IMR-90 (cell line): ENCODE measurements at places on chromosomes 3 and 15. TPM values are rescaled to one million over a fixed set of nuclear protein-coding genes. Genes with fewer than 3 reads are reported as not detected.

Gene RHOV
- not detected in 2 replicates for total RNA-seq

Gene CFAP92
- total RNA-seq: not detected in 2 replicates

DNA sequence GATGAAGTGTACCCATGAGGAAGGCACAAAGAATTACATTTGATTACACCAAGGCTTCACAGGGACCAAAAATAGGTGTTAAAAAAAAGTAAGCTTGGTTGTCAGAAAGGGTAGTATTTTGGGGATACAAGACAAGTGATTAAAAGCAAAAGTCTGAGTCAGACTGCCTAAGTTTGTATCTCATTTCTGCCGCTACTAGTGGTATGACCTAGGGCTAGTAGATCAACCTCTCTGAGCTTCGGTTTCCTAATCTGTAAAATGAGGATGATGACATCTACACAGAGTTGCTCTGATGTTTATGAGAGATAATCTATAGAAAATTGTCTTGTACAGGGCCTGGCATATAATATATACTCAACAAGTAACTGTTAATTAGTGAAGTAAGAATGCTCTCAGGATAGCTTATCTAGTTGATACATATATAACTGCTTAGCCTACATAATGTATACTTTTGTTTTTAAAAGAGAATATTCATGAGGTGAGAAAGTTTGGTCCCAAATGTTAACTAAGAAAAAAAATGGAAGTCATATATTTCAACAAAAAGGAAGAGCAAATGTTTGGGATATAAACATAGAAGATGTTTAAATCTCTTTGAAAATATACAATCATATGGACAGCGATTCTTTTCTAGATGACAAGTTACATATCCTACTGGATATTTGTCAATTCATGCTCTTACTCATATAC, 163.0 kb upstream of the SLC2A2 start:
- DNase-seq: no peak

GRCh38 chr15:36415643-36416042, 163.8 kb upstream of the CDIN1 start:
- DNase-seq: peak; percentile 88
